Vagina (tissue), 2 donors: ENCODE measurements at places on chromosomes 3 and 15.

DNA sequence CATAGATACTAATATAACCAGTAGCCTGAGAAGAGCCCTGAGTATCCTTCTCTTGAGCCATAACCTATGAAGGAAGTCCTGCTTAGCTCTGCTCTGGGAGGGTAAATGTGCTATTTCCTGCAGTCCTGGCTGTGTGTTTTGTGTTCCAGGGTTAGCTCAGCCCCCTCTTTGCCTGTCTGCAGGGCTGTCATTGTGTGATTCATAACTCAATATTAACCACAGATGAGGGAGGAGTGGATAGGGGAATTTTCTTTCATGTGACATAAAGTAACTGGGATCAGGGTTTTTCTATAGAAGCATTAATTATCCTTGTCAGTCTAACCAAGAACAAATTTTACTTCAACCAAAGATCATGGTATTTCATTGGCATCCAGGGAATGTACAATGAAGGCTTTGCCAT, 183.3 kb upstream of the ZBTB20 start:
- no peak for DNase-seq

GRCh38 chr3:32733631-32734229, 48.7 kb downstream of the CNOT10 start:
- no peak for DNase-seq

DNA sequence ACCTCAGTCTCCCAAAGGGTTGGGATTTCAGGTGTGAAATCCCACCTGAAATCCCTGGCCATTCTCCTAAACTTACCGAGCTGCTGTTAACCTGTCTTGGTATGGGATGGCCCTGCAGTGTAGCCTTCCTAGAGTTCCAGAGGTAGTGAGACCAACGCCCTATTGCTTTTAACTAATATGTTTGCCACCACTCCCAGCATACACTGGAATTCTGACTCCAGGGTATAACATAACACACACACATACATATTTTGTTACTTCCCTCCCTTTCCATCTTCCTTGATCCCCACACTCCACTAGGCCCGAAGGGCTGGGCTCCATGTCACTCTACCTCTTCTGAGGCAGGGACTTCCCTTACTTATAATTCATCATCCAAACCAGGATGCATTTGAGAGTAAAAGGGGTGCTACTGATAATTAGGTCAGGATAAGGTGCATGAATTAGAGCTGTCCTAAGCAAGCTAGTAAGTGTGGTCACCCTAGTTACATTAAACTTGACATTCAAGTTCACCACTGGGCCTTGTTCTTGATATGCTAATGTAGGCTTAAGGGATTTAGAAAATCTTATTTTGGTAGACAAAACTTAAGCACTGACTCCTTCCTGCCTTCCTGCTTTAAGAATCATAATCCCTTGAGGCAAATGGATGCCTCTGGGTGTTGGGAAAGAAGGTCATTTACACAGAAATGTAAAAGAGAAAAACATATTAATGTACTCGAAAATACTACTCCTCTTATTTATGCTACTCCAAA, 317.6 kb downstream of the MAGI1 start:
- no peak for DNase-seq

DNA sequence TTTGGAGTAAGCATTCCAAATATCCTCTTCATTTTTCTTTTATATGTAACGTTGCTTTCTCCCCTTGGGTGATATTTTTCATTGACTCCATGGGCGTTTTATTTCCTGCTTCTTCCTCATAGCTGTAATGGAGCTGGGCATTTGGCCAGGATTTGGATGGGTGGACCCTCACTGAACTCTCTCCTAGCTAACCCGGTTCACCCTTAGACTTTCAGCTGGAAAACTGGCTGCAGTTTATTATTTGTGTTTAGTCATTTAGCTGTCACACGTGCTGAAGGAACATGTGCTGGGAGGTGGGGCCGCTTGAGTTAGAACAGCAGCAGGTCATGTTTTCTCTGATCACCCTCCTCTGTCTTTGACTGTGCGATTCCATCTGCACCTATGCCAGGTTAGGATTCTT, 407.6 kb downstream of the ZIC1 start:
- no peak for DNase-seq

GRCh38 chr3:60979461-60980341, 271.6 kb downstream of the FHIT start:
- DNase-seq, result no peak
